ENCODE measurements at places on chromosomes 4 and X.

- no peak for DNase-seq
Observed at GRCh38 chr4:41532882-41533281, 5.1 kb upstream of the LIMCH1 start.

DNA sequence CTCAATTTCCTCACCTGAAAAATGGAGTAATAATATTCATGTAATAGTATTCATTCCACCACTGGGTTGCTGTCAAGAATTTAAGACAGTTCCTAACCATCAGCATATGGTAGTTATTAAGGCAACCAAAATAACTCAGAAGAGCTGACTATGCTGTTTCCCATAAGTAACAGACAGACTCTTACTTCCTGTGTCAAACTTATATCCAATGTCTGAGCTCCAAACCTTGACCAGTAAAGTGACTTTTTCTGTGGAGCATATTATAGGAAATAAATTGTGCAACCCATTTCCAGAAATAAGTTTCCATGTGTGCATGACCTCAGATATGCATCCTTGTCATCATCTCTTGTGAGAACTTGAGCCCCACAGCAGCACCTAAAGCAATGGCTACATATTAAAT is 78.8 kb downstream of the HADH start:
- DNase-seq, result no peak

GRCh38 chrX:41086627-41086932 is 1.3 kb downstream of the USP9X start:
- DNase-seq, result no peak

- DNase-seq, result no peak
Observed at GRCh38 chr4:2303121-2303685, 41.3 kb upstream of the MXD4 start.

- no peak for DNase-seq
Observed at GRCh38 chr4:20403290-20403689, 151.6 kb downstream of the SLIT2 start.

- DNase-seq, result no peak
Observed at GRCh38 chr4:102139132-102139573, 206.1 kb downstream of the SLC39A8 start.

DNA sequence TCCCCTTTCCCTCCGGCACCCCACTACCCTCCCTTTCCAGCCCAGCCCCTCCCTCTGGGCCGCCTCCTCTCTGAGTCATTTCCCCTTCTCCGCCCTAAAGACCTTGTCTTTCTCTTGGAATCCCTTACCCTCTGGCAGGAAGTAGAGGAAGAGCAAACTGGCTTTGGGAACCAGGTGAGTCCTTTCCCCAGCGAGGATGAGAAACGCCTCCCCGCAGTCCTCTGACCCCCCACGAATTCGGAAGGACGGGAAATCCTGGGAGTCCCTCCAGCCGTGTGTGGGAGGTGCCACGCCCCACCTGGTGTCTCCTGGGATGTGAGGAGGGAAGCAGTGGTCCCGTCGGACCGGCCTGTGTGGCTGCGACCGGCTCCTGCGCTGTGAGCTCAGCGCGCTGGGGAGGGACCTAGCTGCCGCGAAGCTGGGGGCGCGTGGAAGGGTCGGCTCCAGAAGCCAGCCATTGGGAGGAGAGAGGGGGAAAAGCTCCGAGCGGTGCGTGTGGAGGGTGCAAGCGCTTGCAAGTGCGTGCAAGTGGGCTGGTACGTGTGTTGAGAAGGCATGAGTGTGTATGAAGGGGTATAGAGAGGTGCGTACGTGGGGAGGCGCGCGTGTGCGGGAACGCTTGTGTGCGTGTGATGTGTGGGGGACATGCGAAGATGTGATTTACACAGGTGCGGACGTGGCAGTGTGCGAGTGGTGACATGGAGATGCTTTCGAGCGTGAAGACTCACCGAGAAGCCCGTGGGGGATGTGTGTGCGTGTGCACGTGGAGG is 46.3 kb downstream of the TEX13B start:
- DNase-seq, result no peak

- DNase-seq, result no peak
Observed at GRCh38 chrX:15072880-15073279, 197.0 kb downstream of the ASB9 start.

- DNase-seq, result no peak
Observed at GRCh38 chr4:84070289-84070688, 428.8 kb downstream of the NKX6-1 start.

DNA sequence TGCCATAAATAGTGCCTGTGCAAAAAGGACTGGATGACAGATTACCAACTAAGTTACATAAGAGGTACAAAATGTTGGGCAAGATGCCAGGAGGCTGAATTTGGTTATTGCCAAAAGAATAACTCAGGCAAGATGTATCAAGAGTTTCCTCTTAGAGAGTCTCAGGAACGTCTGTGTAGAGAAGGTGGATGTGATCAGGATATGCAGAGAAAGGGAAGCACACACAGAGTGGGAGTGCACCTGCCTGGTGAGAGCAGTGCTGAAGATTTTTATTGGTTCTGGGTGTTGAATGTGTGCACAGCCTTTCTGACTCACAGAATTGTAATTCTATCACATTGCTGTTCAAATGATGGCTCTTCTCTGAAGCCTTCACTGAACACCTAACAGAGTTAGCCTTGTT is 156.8 kb upstream of the HS3ST1 start:
- DNase-seq, result no peak

- no peak for DNase-seq
Observed at GRCh38 chr4:30605616-30606190, 114.5 kb upstream of the PCDH7 start.

DNA sequence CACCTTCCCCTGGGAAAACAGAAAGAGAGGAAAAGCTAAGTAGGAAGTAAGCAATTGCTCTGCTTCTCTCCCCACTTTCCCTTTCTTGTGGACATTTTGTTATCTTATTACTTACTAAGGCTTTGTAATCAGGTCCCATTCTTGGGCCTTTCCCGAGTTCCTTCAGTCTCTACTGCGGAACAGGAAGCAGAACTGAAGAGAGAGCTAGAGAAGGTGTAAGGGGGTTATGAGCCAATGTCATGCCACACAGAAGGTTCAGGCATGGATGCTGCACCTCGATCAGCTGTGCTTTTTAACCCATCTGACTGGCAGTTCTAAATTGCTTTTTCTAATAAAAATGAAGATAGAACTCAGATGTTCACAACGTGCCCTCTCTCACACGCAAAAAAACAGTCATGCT is 83.6 kb downstream of the MID1 start:
- DNase-seq, result no peak

DNA sequence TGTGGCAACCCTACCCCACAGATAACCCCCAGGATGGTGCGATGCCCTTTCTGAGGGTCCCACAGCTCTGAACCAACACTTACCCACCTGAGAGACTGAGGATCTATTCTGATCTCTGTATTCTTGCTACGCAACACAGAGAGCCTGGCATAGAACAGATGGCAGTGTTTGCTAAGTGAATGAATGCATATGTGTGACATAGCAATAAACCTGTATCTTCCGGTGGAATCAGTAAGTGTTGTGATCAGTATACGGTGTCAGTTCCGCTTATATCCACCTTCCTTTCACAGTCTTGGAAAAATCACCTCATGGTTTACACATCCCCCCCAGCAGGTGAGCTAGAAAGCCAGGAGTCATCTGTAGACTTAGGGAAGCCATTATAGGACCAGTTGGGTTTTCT is 5.9 kb upstream of the HSD17B10 start:
- DNase-seq, result no peak

DNA sequence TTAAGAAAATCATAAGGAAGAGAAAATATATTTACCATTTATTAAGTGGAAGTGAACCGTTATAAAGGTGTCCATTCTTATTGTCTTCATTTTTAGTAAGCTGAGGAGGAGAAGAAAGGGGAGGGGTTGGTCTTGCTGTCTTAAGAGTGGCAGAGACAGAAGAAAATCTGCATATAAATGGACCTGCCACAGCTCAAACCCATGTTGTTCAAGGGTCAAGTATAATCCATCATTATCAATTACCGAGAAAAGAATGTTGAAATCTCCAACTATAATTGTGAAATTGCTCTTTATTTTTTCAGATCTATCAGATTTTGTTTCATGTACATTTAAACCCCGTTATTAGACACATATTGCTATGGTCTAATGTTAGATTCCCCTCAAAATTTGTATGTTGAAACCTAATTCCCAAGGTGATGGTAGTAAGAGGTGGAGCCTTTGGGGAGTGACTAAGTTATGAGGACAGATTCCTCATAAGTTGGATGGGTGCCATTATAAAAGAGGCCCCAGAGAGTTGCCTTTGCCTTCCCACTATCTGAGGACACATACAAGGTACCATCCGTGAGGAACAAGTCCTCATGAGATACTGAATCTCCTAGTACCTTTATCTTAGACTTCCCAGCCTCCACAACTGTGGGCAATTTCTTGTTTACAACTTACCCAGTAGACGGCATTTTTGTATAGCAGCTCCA is 58.5 kb upstream of the SMAD1 start:
- no peak for DNase-seq

- no peak for DNase-seq
Observed at GRCh38 chrX:338836-339400, 20.3 kb upstream of the GTPBP6 start.

DNA sequence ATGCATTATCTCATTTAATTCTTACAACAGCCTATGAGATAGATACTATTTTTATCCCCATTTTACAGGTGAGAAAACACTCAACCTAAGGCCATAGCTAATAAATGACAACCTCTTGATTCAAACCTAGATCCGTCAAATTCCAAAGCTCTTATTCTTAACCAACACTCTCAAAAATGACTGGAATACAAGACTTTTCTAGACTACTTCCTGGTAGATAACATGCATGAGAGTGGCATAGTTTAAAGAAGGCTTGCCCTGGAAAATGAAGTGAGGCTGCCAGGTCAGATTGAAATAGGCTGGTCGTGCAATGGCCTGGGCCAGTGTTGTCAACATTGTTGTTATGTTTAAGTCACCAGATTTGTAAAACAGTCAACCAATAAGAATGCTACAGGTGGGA is 86.6 kb downstream of the DNAAF6 start:
- DNase-seq, result no peak

DNA sequence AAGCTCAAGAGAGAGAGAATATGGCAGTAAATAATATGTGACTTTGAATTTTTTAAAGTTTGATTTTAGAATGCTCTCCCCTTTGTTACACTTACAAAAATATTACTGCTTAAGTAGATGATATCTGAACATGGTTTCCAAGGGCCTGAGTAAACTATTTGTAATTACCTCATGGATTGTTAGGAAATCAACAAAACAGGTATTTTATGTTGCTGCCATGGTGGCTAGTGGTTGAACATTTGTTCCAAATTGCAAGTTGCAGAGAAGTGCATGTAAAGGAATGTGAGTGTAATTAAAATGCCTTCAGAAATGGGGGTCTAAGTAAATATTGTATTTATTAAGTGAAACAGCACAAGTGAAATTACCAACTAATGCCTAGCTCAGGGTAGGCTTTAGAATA is 27.6 kb downstream of the SEPTIN11 start:
- DNase-seq, result no peak

DNA sequence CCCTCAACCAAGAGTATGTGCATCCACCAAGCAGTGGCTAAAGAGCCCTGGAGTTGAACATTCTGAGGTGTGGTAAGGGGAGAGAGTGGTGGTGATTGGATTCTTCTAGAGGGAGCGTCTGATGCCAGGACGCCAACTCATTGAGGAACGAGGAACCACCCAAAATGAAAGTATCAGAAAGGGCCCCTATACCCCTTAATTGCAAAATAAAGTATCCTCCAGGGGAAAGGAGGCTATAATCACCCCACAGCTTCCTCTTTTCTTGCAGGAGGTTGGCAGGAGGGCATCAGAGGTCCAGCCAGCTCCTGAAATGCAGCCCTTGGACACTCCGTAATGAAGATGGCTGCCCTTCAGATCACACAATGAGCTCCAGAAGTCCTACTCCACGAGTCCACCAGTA is 5.3 kb upstream of the KIAA1210 start:
- DNase-seq, result no peak

DNA sequence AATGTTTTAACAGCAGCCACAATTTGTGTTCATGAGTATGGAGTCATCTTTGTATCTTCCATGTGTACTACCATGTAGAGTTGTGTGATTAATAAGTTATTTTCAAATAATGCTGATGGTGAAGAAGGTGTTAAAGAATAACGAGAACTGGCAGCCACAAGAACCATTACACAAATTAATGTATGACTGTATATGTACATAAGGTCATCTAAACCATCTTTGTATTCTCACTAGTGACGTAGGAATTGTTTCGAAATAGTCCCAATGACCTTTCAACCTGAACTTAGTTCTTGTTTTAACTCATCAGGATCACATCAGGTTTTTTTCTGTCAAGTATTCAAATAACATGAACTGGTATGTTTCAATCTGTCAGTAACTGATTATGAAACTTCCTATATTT is 48.3 kb upstream of the NOCT start:
- no peak for DNase-seq

DNA sequence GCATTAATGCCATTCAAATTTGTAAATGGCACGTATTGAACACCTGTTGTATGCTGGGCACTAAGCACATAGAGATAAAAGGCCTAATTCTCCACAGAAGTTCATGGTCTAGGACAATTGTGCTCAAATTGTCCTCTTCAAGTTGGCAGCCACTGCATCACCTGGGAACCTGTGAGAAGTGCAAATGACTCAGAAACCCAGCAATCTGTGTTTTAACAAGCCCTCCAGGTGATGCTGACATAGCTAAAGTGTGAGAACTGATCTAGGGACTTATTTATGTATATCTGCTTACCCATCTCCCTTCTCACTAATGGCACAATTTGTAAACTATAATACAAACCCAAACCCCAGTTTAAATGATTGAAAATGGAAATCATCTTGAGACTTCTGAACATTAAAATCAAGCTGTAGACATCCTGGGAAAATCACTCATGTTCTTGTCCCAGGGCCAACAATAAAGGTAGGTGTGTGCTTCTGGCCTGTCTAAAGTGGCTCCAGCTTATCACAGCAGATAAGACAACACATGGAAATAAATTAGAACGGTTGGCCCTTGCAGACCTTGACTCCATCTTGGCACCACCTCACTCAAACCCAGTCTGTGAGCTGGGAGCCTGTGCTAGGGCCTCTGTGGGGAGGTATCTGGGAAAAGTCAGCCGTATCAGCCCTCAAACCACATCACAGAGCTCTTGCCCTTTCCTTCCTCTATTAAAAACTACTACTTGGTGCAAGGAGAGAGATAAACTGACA is 46.8 kb downstream of the UCHL1 start:
- DNase-seq, result no peak

DNA sequence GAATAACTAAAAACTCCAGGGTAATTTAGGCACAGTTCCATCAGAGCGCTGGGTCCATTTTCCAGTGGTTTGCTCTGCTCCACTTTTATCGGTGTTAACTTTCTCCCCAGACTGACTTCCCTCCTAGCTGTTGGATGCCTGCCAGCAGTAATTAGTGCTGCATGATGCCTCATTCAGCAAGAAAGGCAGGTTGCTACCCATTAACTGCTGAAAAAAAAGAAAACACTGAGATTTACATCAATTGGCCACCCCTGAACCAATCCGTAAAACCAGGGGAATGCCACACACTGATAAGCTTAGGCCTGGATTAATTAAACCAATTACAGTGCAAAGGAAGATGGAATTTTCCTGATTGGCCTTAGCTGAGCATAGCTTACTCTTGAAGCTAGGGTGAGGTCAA is 182.4 kb upstream of the CXXC4 start:
- no peak for DNase-seq

DNA sequence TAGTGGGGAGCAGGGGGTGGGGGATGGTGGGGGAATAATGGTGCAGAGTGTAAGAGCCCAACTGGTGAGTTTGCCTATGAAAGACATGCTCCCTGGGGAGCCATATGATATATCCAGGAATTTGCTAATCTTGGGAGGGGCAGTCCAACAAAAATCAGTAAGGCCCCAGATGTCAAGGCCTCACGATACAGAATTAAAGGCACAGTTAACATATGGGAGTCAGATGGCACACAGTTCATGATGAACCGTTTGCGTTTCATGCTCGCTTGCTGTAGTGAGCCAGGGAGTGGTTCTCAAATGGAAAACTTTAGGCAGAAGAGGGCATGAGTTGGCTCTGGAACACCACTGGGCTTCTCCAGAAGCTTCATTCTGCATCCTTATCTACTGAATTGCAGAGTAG is 33.9 kb upstream of the VCX2 start:
- no peak for DNase-seq
